ENCODE measurements at places on chromosomes 5 and 9. TPM values are rescaled to one million over a fixed set of nuclear protein-coding genes. Genes with fewer than 3 reads are reported as not detected.

FCN1 gene
- 1.3 TPM for total RNA-seq

GLRA1 gene
- total RNA-seq: not detected

PPP2R2B gene
- total RNA-seq: 1.1 TPM

ECSCR gene
- 17.9 TPM for total RNA-seq

TNFAIP8 gene
- 57.4 TPM for total RNA-seq

SPINK4 gene
- total RNA-seq: not detected

MYMK gene
- total RNA-seq: not detected

MARCOL gene
- total RNA-seq: not detected

TNC gene
- 5.1 TPM for total RNA-seq

MSX2 gene
- 1.2 TPM for total RNA-seq

AP3S1 gene
- 69.9 TPM for total RNA-seq

MAP1B gene
- total RNA-seq: 603 TPM

TBCA gene
- 121 TPM for total RNA-seq

WWC1 gene
- total RNA-seq: 0.63 TPM

TAF11L6 gene
- not detected for total RNA-seq

SLIT3 gene
- total RNA-seq: 54.8 TPM

ADGRV1 gene
- total RNA-seq: 0.56 TPM

OTP gene
- total RNA-seq: not detected
